ENCODE measurements at places on chromosomes 1 and 21.
A peak's percentile ranks its signal among the peaks of the same experiment; 100 is the strongest.

DNA sequence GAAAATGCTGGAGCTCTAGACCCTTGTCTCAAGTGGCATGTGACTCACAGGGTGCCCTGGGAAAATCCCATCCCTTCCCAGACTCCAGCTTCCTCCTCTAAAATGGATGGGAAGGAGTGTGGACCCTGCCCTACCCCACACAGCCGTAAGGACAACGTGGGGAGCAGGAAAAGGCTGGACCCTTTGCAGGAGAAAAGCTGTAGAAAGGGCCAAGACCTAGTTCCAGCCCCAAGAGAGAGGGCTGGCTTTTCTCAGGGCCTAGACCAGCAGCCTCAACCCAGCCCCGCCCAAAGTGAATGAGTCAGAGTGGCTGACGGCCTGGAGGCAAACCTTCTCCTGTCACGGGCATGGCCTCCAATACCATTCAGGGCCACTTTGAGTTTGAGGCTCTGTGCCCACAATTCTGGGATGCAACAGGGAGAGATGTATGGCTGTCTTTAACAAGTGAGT is 1.1 kb downstream of the LAMB3 start:
- DNase-seq = no peak
- no peaks in the 10 kb centered on the region for H3K4me1 ChIP-seq
- H3K27me3 ChIP-seq = no peaks in the 10 kb centered on the region
- no peak overlapping the region for H3K4me3 ChIP-seq

DNA sequence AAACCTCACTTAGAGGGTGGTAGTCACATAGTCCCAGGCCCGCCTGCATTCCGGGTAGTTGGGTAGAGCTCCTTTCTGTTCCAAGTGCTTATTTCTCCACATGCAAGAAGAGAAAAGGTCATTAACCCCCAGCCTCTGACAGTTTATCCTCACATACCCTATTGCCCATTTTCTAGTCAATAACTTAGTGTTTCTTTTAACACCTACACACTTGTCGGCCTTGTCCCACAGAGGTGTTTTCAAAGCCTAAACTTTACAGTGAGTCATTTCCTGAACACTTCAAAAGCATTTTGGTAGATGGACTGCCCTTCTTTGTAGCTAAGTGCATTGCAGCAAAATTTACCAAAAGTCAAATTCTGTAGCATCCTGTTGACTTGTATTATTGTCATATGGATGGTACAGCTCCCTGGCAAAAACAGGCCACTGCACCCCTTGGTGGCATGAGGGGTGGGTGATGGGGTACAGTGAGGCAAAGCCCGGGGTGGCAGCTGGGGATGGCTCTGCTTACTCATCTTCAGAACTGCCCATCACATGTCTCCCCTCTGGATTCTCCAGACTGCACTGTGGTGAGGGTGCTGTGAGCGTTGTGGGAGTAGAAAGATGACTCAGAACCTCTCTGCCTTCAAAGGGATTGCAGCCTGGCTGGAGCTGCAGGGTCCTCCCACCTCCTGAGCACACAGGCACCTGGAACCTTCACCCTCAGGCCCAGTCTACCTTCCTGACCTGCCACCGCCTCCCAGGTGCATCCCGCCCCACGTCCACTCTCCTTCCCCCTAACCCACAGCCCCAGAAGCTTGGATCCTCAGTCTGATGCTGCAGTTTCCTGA is 45.8 kb upstream of the DMRTB1 start:
- H3K27me3 ChIP-seq = no peaks in the 10 kb centered on the region
- no peak overlapping the region for H3K27ac ChIP-seq
- no peak for DNase-seq
- H3K4me1 ChIP-seq = no peaks in the 10 kb centered on the region

DNA sequence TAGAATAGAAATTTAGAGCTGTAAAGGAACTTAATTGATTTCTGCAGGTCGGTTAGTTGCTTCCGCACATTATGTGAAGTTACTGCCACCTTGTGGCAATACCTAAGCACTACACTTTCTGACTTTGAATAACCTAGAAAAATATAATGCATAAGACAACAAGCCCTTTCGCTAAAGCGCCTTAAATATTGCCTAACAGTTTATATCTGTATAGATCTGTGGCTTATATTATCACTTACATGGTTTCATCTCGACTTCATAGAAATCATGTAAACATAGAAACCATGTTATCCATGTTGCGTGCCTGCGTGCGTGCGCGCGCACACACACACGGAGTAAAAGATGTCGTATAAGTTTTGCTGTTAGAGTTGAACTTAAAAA is 10.9 kb upstream of the IFI16 start:
- no peaks in the 10 kb centered on the region for H3K36me3 ChIP-seq
- no peaks in the 10 kb centered on the region for H3K27me3 ChIP-seq
- no peaks in the 10 kb centered on the region for H3K4me1 ChIP-seq
- peak overlapping the region; percentile 92 for H3K27ac ChIP-seq
- DNase-seq = peak; percentile 62
- H3K4me3 ChIP-seq = peak overlapping the region; percentile 56

- no peak overlapping the region for H3K27ac ChIP-seq
- H3K4me3 ChIP-seq = no peak overlapping the region
- no peak for DNase-seq
- H3K36me3 ChIP-seq = no peaks in the 10 kb centered on the region
- H3K4me1 ChIP-seq = no peaks in the 10 kb centered on the region
- no peaks in the 10 kb centered on the region for H3K27me3 ChIP-seq
Measured at GRCh38 chr1:46020010-46020409, 112.4 kb downstream of the PIK3R3 start.

DNA sequence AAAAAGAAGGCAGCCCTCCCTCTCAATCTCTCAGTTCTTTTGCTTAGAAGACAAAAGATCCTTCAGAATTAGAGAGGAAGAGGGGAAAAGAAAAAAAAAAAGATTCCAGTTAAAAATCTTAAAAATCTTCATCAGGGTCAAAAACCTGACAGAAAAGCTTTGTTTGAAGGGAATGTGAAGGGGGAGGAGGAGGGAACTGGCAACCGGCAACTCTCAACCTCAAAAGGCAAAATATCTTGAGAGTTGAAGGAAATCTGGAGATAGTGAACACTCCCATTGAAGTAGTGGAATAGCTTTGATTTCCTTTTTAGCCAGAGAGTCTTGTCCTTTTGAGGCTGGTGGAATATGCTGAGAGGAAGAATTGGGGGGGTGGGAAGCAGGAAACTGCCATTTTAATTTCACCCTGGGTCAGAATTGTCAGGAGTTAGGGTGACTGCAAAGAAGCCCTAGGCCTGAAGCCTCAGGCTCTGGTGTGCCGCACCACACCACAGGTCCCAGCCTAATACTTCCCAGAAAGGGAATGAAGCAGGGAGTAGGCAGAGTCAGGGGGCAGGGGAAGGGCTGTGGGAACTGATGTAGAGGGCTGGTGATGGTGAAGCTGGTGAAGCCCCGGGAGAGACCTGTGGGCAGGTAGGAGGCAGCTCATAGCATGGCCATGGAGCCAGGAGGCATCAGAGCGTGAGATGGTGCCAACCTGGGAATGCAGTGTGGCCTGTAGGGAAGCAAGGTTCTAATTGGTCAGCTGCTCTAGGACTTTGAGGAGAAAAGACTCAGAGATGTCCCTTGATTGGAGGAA is 24.6 kb downstream of the KIRREL1 start:
- no peaks in the 10 kb centered on the region for H3K27me3 ChIP-seq
- no peak for DNase-seq
- H3K27ac ChIP-seq = peak overlapping the region; percentile 93
- H3K36me3 ChIP-seq = no peaks in the 10 kb centered on the region

- no peaks in the 10 kb centered on the region for H3K36me3 ChIP-seq
- no peak for DNase-seq
- no peaks in the 10 kb centered on the region for H3K4me1 ChIP-seq
Measured at GRCh38 chr1:201469645-201470074, 672 bp upstream of the PHLDA3 start.

- H3K4me3 ChIP-seq = no peak overlapping the region
- no peaks in the 10 kb centered on the region for H3K36me3 ChIP-seq
- no peaks in the 10 kb centered on the region for H3K27me3 ChIP-seq
- DNase-seq = no peak
- H3K4me1 ChIP-seq = no peaks in the 10 kb centered on the region
Measured at GRCh38 chr1:230335861-230336522, 90.1 kb downstream of the PGBD5 start.

DNA sequence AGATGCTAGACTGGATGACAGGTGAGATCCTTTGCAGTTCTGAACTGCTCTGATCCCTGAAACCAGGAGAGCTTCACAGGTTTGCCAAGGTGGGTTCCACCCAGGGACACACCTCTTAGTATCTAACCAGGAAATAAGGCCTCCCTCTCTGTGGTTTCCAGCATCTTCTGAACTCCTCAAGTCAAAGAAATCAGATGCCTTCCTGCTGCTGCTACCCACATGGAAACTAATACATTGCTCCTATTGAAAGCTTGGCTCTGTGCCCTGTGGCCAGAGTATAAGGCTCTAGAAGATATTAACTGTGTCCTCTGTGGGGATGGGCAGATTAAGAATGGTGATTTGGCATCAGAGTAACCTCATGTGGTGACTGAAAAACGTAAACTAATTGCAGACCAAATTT is 75.0 kb upstream of the MRPS6 start:
- H3K27ac ChIP-seq = no peak overlapping the region
- DNase-seq = no peak
- no peaks in the 10 kb centered on the region for H3K36me3 ChIP-seq
- H3K4me1 ChIP-seq = no peaks in the 10 kb centered on the region
- H3K4me3 ChIP-seq = no peak overlapping the region
- no peaks in the 10 kb centered on the region for H3K27me3 ChIP-seq

- peak overlapping the region; percentile 89 for H3K4me3 ChIP-seq
- H3K27me3 ChIP-seq = no peaks in the 10 kb centered on the region
- H3K4me1 ChIP-seq = peaks cover 13% of the 10 kb centered on the region
- no peaks in the 10 kb centered on the region for H3K36me3 ChIP-seq
- peak overlapping the region; percentile 54 for H3K27ac ChIP-seq
- no peak for DNase-seq
Measured at GRCh38 chr1:19311503-19311930, 427 bp downstream of the AKR7A2 start.

DNA sequence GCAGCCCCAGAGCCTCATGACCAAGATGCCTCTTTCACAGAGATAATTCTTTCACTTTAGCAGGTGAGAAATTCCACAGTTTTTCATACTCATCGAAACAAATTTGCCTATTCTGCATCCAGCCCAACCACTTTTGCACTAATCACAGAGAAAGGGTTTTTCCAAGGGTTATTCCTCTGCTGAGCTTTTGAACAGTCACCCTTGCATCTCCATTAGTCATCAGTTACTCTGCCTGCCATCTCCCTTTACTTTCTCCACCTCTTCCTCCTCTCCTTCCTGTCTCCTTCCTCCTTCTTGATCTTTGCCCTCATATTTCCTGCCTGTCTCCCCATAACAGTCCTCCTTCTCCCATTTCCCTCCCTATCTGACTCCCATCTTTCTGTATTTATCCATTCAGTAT is 43.9 kb downstream of the FH start:
- DNase-seq = no peak
- H3K36me3 ChIP-seq = no peaks in the 10 kb centered on the region
- H3K27ac ChIP-seq = no peak overlapping the region
- no peak overlapping the region for H3K4me3 ChIP-seq
- H3K27me3 ChIP-seq = no peaks in the 10 kb centered on the region

DNA sequence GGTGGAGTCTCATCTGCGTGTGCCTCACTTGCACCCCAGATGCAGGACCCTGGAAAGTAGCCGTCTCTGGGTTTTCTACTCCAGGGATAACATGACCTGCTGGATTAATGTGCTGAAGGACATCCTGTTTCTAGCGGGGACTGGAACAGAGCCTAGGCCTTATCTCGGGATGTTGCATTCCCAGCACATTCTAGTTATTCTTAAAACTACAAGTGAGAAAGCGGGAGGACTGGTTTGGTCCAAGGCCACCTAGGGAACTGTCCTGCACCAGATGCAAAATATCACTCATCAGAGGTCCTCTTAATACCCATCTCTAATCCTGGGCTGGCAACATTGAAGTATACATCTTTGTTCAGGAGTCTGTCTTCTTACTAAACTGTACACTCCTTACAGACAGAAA is 179.9 kb downstream of the ZC3H11B start:
- no peaks in the 10 kb centered on the region for H3K36me3 ChIP-seq
- no peak overlapping the region for H3K27ac ChIP-seq
- H3K4me3 ChIP-seq = no peak overlapping the region
- DNase-seq = no peak
- no peaks in the 10 kb centered on the region for H3K27me3 ChIP-seq
- no peaks in the 10 kb centered on the region for H3K4me1 ChIP-seq

- no peak for DNase-seq
- no peak overlapping the region for H3K27ac ChIP-seq
- no peaks in the 10 kb centered on the region for H3K27me3 ChIP-seq
- H3K36me3 ChIP-seq = no peaks in the 10 kb centered on the region
- no peak overlapping the region for H3K4me3 ChIP-seq
Measured at GRCh38 chr1:89170170-89171066, 5.4 kb downstream of the GBP7 start.

- no peak overlapping the region for H3K4me3 ChIP-seq
- no peaks in the 10 kb centered on the region for H3K27me3 ChIP-seq
- no peak overlapping the region for H3K27ac ChIP-seq
- no peaks in the 10 kb centered on the region for H3K4me1 ChIP-seq
- no peak for DNase-seq
Measured at GRCh38 chr1:93003981-93004380, 42.7 kb upstream of the DIPK1A start.

DNA sequence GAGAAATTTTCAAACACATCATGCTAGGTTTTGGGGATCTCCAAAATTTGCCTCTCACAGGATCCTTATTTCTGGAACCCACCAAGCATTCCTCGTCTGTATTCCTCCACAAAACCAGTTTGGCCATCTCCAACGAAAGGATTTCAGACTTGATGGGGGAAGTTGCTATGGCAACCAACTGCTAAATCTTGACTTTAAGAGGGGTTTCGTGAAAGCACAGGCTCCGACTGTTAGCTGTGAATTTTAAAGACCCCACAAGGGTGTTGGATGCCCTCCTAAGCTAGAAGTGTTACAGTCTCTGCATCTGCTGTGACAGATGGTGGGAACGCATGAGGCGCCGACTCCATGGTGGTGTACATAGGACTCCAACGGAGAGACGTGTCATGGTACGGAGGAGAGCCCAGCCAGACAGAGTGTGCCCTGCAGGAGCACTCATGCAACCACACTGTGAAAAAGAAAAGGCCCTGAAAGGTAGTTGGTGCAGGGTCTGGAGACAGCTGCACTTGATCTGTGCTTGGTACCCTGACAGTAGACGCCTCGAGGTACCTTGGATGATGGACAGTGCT is 147.1 kb downstream of the ASTN1 start:
- no peak for DNase-seq
- H3K36me3 ChIP-seq = no peaks in the 10 kb centered on the region
- H3K4me3 ChIP-seq = no peak overlapping the region
- no peak overlapping the region for H3K27ac ChIP-seq

GRCh38 chr1:57431400-57431799 is 7.5 kb upstream of the DAB1 start:
- no peaks in the 10 kb centered on the region for H3K36me3 ChIP-seq
- no peaks in the 10 kb centered on the region for H3K27me3 ChIP-seq
- H3K27ac ChIP-seq = no peak overlapping the region
- no peak overlapping the region for H3K4me3 ChIP-seq

- H3K27ac ChIP-seq = no peak overlapping the region
- no peak for DNase-seq
- H3K36me3 ChIP-seq = no peaks in the 10 kb centered on the region
- H3K4me3 ChIP-seq = no peak overlapping the region
- H3K27me3 ChIP-seq = peaks cover 5% of the 10 kb centered on the region
Measured at GRCh38 chr1:53572815-53573173, 113.6 kb downstream of the DMRTB1 start.

- no peaks in the 10 kb centered on the region for H3K27me3 ChIP-seq
- H3K4me1 ChIP-seq = no peaks in the 10 kb centered on the region
- DNase-seq = no peak
Measured at GRCh38 chr1:204260601-204261197, 46.9 kb upstream of the GOLT1A start.

- peaks cover 13% of the 10 kb centered on the region for H3K4me1 ChIP-seq
- no peak for DNase-seq
- no peaks in the 10 kb centered on the region for H3K27me3 ChIP-seq
- H3K36me3 ChIP-seq = no peaks in the 10 kb centered on the region
- H3K27ac ChIP-seq = peak overlapping the region; percentile 75
Measured at GRCh38 chr1:12458571-12458970, 159.4 kb downstream of the DHRS3 start.
